Kidney (tissue), 22 donors: ENCODE measurements at places on chromosomes 2 and 18. TPM values are rescaled to one million over a fixed set of nuclear protein-coding genes. Genes with fewer than 3 reads are reported as not detected.

Gene KLHL29
- total RNA-seq = 10.5 TPM

Gene HOXD12
- not detected for total RNA-seq

Gene KCNIP3
- total RNA-seq = 27.6 TPM

Gene CYP27A1
- 18.5 TPM for total RNA-seq

Gene PRSS56
- total RNA-seq = not detected

Gene EFEMP1
- total RNA-seq = 171 TPM

Gene TMEM150A
- 23.1 TPM for total RNA-seq

Gene CRYBA2
- not detected for total RNA-seq

Gene IL36A
- not detected for total RNA-seq

DNA sequence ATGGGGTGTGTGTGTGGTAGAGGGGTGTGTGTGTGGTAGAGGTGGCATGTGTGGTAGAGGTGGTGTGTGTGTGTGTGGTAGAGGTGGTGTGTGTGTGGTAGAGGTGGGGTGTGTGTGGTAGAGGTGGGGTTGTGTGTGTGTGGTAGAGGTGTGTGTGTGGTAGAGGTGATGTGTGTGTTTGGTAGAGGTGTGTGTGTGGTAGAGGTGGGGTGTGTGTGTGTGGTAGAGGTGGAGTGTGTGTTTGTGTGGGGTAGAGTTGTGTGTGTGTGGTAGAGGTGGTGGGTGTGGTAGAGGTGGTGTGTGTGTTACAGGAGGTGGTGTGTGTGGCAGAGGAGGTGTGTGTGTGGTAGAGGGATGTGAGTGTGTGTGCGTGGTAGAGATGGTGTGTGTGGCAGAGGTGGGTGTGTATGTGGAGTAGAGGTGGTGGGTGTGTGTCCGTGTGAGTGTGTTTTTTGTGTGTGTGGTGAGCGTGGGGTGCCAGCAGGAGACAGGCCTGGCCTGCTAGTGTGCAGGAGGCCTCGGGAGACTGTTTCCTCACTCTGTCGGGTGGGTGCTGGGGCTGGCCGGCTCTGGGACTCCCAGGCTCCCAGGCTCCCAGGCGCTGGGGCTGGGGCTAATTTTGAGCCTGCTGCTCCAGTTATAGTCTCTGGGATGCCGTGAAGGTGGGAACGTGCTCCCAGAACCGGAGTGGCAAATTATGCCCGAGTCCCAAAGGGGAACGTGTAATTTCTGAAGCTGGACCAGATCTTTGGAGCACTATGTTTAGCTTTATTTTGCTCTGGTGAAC, 165.2 kb downstream of the DYSF start:
- DNase-seq = no peak

GRCh38 chr2:73081181-73081671, 9.7 kb upstream of the SFXN5 start:
- no peak for DNase-seq

DNA sequence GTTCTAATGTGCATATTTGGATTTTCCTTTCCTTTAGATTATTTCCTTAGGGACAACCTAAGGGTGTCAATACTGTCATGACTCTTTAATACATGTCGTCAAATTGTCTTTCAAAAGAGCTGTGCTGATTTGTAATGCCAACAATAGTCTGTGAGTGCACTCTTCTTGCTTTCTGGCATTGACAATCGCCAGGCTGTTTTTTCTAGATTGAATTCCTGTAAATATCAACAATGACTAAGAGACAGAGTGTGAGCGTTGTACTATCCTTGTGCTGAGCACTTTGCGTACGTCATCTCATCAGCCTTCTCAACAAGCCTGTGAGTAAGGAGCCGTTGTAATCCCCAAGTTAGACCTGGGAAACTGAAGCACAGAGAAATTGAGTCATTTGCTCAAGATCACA, 96.0 kb downstream of the ACOXL start:
- DNase-seq = no peak

DNA sequence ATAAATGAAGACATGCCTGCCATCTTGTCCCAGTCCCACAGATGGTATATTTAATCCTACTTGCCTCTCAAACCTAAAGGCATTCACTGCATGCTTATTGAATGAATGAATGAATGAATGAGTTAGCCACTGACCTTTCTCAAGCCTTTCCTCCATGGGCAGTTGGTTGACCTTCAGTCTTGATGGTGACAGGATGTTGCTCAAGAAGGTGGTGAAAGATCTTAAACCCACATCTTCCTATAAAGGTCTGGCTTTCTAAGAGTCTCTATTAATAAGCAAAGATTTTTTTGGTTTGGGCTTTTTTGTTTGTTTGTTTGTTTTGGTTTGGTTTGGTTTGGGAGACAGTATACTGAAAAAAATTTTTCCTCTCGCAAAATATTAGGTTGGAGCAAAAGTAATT, 41.7 kb downstream of the KIAA2012 start:
- DNase-seq = no peak

GRCh38 chr18:38450876-38451275, 885.3 kb upstream of the CELF4 start:
- DNase-seq = no peak

DNA sequence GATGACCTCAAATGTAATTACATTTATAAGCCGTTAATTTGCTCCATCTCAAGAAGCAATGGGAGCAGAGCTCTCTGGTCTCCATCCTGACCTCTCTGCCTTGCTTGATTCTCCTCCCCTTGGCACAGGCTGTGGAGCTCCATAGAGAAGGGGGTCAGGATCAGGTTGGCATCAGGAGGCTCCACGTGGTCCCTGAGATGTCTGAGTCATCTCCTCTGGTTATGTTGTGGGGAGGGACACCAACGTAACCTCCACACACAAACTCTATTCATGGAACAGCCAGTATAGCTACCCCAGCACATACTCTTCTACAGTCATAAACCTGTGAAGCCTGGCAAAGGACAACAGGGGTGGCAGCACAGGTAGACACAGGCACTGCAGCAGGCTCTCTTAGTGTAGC, 29.0 kb downstream of the TRABD2A start:
- DNase-seq = no peak

DNA sequence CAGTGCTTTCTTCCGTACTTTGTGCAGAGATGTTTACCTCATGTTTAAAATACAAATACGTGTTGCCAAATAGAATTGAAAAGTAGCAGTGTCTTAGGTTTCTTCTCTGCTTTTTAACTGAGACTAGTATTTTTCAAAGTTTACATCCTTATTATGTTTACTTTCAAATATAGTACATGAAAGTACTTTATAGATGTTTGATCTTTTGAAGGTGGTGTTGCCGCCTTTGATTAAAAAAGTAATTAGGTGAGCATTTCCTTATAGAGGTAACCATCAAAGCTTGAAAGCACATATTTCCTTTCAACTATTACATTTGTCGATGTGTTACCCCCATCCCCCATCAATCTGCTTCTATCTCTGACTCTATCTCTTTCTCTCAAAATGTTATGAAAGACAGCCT, 87.0 kb downstream of the CERS6 start:
- no peak for DNase-seq

DNA sequence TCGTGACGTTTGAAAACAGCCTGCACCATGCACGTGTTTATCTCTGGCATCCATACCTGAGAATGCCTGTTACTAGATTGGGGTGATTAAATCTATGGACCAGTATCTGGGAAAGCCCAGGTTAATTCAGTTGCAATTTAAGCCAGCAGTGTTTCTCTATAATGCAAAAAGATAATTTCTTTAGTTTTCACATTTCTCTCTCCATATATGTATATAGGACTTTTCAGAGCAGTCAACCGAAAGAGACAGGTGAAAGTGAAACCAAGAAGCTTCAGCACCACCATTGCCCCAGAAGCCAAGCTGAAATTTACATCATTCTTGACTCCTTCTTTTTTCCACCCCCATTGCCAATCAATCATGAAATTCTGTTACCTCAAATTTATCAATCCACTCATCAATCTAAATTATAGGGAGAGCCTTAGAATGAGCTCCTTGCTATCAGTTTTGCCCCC, 2.7 kb upstream of the LRP2 start:
- DNase-seq = no peak

DNA sequence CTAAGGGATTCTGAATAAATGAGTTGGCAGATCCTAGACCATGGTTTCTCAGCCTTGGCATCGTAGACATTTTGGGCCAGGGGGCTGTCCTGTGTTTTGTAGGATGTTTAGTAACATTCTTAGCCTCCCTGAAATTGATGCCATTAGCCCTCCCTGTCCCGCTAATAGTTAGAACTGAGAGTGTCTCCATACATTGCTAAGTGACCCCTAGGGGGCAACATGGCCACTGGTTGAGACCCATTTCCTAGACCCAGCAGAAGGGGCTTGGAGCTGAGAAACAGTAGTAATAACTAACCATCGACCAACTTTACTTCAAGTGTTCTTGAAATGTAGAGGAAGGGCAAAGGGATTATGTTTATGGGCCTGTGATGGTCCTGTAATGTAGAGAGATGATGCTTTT, 40.8 kb downstream of the KCMF1 start:
- DNase-seq = no peak

- DNase-seq = no peak
Observed at GRCh38 chr2:240129311-240129710, 6.8 kb downstream of the COPS9 start.

DNA sequence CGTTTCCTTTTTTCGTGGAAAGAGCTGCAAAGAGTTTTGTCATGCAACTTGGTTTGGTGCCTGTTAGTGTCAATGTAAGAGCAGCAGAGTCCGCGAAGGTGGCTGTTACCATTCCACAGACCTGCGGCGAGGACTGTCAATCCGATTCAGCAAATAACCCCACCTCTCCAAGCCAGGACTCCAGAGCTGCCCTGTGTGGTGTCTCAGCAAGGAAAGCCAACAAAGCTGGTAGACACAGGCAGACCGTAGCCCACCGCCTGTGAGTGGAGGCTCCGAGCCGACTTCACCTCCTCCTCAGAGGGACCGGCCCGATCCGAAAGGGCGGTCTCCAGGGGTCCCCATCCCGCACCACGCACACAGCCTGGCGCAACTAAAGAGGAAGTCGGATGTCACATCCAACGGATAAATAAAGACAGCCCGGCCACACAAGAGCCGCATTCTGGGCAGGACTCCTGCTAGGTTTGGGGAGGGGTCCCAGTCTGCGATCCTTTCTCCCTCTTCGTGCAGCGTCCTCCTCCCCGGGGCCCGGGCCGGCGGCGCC, 819 bp downstream of the ANKRD44 start:
- DNase-seq = peak; percentile 63

- DNase-seq = peak; percentile 62
Observed at GRCh38 chr2:172012677-172013391, 13.1 kb downstream of the METAP1D start.

GRCh38 chr2:227536445-227536844, 62.2 kb upstream of the SCYGR2 start:
- DNase-seq = no peak

- peak; percentile 81 for DNase-seq
Observed at GRCh38 chr2:231483398-231484329, 19.4 kb upstream of the NCL start.

DNA sequence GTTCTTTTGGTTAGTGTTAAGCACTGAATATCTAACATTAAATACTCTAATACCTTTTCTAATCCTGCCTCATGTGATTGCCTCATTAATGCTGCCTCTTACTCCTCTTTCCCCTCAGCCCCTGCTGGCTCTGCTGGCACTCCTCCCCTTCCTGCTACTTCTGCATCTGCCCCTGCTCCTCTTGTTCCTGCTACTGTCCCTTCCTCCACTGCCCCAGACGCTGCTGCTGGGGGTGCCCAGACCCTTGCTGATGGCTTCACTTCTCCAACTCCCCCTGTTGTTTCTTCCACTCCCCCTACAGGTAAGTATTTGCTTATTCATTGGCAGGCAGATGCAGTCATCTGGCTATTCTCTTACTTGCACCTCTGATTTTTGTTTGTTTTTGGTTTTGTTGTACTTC, 68.5 kb downstream of the ABI2 start:
- no peak for DNase-seq

- DNase-seq = no peak
Observed at GRCh38 chr2:8515864-8516533, 165.9 kb upstream of the ID2 start.

DNA sequence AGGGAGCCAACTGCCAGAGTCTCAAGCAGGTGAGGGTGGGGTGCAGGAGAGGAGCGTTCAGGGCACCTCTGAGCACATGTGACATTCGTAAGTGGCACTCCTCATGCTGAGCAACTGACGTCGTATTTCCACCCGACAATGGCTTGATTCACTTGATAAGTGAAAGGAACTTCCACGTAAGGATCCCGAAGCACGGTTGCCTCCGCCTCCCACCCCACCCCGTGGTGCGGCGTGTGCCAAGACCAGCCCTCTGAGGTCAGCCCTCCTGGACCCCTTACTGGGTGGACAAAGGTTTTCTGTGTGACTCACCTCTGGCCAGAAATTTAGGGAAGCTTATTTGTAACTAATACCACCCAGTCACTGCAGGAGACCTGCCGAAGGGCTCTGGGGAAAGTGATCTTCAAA, 59.9 kb downstream of the AGAP1 start:
- no peak for DNase-seq

DNA sequence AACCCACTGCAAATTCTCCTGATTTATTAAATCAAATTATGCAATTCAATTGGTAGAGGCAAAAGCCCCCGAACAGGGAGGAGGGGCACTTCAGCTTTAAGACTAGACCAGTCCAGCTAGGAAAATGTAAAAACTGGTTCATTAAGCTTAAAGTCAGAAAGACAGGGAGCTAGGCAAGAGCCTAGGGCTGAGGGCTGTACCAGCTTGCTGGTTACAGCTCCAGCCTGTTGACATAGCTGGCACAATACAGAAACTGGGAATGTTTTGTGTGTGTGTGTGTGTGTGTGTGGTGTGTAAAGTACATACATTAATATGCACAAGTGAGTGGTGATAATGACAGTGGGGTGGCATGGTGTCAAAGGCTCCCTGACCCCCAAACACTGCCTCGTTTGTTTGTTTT, 307.0 kb upstream of the CELF4 start:
- DNase-seq = no peak

GRCh38 chr18:8341481-8342230, 267.6 kb upstream of the RAB12 start:
- DNase-seq = peak; percentile 84

DNA sequence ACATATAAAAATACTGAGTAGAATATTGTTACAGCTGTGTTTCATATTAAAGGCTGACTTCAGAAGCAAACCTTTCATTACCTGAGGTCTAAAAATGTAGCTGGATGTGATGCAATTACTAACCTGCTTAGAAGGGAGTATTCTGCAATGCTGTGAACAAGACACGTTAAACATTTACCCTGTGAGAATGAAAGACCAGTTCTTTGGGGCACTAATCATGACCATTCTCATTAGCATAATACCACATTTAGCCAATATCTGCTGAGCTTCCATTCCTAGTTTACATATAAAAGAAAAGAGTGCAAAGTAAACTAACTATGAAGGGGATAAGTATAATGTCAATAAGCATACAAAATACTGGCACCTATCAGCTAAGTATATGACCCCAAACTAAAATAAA, 784.0 kb upstream of the KLHL29 start:
- DNase-seq = no peak

- DNase-seq = no peak
Observed at GRCh38 chr2:182163878-182164277, 178.2 kb downstream of the PPP1R1C start.
